Cortex of kidney (tissue), 1 donor: ENCODE measurements at places on chromosomes 4 and X.

DNA sequence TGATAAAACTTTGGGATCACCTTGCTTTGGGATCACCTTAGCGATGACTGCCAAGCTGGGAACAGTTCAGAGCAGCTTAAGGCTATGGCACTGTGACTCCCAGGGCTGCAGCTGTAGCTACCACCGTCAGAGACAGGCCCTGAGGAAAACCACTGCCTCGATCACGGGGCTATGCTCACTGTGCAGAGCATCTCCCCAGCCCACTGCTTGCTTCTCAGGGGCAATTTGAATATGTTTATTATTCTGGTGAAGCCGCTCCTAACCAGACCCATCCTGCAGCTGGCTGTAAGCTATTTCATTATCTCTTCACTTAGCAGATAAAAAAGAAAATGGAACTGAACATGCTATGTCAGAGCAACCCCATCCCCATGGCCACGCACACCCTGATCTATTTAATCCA, 328.5 kb downstream of the EVC2 start:
- no peak for DNase-seq

DNA sequence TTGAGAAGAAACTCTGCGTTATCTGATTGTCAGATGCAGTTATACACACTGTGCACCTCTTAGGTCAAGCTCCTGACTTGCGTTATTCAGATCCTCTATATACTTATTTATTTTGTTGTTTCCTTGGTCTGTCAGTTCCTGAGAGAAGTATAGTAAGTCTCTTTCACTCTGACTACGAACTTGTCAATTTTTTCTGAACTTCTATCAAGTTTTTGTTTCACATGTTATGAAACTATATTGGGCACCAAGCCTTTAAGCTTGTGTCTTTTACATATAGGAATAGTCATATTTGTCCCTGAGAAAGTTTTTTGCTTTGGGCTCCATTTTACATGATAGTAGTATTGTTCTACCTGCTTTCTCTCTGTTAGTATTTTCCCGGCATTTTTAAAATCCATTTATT, 31.7 kb downstream of the ZNF275 start:
- DNase-seq, result no peak

DNA sequence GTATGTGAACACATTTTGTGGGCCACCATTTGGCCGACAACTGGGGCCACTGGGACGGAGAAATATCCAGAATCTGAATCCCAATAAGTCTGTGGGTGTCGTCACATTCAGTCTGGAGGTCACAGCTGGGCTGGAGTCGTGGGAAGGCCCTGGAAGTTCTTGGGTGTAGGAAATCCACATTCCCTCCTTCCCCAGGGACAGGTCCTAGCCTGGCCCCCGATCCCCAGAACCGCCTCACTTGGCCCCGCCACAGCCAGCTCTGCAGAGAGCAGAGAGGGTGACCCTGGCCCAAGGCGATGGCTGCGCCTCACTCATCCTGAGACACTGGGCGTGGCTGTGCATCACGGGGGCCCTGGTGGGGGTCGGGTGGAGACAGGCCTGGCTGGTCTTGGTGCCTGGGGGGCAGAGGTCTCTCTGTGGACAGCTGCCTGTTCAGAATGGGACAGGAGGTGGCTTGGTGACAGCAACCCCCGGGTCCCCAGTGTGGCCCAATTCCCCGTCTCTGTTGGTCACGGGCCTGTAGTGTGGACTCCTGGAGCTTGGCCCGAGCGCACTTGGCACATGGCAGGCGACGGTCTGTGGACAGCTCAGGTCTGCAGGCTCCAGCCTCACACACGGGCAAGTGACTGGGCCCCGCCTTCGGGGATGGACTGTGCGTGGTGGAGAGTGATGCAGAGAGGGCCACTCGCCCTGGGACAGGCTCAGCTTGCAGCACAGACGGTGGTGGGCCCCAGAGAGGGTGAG, 16.4 kb downstream of the DOK7 start:
- DNase-seq, result no peak

DNA sequence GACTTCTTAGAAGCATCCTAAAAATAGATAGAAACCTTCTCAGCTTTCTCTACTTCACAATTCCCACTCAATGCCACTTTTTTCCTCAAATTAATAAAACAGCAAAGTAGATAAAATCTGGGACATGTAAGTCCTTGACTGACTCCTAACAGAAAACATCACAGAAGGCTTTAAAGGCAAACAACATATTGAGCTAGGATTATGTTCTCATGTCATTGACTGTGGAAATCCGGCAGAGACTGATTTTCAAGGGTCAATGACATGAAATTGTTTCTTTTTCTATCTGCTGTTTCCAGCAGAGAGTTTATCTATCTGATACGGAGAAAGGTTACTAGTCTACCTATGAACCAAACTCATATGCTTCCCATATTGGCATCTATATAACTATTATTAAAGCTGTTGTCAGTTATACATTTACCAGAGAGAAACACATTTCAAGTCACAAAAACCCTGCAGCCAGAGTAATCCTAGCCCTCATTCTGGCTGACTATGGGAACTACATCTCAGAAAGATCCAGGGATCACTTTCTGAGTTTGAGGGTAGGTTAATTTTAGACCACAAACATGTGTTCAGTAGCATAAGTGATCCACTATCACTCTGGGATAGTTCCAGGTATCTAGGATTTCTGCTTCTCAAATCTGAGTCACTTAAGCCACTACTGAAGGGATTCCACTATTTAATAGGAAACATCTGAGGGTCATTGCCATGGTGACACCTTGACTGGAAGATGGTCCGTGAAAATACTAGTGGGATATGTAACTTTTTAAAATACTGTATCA, 147.6 kb downstream of the PPP3CA start:
- DNase-seq, result no peak

- no peak for DNase-seq
Observed at GRCh38 chrX:21056622-21057021, 317.6 kb upstream of the CNKSR2 start.
